ENCODE measurements at places on chromosomes 13 and 19.

DNA sequence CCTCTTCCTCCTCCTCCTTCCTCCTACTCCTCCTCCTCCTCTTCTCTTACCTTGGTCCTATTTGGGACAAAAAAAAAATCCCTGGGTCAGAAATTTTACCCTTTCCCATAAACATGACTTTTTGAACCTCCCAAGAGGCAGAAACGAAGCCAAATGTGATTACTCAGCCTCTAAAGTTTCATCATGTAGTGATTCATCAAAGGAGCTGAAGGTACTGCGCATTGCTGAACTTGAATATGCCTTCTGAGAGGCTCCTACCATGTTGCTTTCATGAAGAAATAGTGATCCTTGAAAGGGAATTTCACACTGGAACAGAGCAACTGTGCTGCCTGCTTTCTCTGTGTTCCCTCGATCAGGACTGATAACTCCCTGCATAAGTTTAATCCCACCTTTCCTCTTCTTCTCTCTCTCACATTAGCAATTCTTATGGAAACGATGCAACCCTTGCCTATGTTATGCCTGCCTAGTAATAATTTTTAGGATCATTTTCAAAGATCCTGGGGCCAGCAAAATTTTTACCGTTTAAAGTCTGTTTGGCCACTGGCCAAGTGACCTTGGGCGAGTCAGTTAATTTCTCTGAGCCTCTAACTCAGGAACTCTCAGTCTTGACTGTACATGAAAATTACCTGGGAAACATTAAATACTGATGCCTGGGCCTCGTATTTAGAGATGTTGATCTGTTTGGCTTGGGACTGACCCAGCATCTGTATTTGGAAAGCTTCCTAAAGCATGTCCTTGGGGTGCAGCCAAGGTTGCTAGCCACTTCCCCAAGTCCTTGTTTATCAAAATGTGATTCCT, 149.5 kb downstream of the DCT start:
- no peak for DNase-seq

GRCh38 chr13:100394005-100394695, 194.4 kb downstream of the GGACT start:
- no peak for DNase-seq

DNA sequence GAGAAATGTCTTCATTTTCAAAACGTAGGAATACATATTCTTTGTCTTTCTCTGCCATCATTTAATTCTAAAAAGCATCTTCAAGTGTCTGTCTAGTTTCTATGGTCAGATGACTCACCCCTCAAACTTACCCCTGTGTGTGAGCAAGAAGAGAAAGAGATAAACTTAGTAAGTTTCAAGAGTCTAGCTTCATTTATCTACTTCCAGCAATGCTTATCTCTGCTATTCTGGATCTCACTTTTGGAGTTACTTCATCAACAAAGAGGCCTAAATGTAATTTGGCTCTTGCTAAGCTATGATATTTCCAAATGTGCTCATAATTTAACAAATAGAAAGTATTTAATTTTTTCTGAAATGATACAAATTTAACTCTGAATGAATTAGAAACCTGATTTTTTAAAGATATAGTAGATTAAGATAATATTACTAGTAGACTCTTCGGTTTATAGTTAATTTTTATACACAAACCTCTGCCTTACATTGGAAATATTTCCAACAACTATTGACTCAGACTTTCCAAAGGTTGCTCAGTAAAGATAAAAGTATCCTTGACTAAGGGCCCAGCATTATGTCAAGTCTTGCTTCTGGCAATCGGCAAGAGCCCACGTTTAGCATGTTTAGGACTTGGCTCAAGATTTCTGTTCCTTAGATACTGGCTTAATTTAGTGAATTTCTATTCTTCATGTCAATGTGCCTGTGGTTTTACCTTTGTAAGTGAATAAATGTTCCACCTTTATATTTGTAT, 1511.0 kb upstream of the SLC10A2 start:
- DNase-seq, result no peak

DNA sequence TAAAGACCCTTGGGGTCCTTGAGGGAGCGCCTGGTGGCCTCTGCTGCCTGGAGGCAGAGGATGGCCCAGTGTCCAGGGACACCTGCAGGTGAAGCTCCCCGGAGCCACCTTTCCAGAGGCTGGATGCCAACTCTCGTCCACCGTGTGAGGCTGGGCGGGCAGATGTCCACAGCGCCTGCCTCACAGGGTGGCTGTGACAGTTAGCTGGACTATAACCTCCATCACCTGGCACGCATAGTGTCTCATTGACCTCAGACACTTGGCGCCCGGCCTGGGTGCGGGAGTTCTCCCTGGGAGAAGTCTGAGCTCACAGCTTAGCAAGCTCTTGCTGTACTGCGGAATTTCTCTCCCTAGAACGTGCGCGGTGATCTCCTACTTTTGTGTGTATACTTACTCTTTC, 9.8 kb downstream of the BICRA start:
- DNase-seq, result no peak

DNA sequence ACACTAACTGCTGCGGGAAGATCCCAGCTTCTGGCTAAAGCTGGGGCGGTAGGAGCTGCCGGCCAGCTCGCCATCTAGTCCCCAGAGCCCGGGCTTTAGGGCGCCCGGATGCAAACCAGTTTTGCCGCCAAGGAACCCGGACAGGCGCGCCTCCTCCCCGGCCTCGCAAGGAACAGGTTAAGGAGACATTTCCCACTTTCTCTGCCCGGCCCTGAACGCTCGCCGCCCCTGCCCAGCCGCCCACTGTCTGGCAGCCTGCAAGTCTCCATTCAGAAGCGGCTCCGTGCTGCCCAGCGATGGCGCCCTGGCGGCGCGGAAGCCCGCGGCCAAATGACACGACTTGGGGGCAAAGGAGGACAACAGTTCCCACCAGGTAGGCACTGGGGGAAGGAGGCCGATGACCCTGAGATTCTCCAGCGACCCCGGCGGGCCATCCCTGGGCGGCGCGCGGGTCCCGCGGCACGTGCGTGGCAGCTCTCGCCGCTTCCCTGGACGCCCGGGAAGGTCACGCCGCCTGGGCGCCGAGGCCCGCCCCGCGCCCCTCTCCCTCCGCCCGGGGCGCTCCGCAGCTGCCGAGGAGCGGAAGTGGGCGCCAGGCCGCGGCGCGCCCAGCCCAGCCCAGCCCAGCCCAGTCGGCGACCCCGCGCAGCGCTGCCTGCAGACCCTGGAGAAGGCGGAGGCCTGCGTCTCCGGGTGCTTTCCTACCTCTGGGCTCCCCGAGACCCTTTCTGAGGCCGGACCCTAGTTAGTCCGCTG, 42.2 kb upstream of the HNRNPA1L2 start:
- DNase-seq, result no peak

DNA sequence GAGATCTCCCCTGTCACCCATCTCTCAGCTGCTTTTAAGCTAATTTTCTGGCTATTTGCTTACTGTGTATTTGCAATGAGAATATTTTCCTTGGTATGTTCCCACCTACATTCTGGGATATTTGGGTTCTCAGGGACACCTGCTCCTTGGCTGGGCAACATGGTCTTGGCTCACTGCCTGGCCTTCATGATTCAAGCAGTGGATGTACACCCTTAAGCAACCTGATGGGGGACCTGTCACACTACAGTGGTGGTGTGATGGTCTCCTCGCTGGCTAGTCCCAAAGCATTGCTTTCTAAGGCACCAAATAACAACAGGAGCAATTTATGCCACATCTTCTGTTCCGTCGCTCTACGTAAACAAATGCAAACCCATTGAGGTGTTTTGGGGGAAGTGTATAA, 35.3 kb upstream of the RFC3 start:
- no peak for DNase-seq
